ENCODE measurements at places on chromosomes 13 and 19. TPM values are rescaled to one million over a fixed set of nuclear protein-coding genes. Genes with fewer than 3 reads are reported as not detected.

The SOX1 gene
- total RNA-seq, result not detected

The PPP1R37 gene
- 28.2 TPM for total RNA-seq

The PPP5C gene
- total RNA-seq, result 87.5 TPM

GRCh38 chr19:45953676-45954075 is 20.0 kb downstream of the NOVA2 start:
- no peak for DNase-seq

- no peak for DNase-seq
Observed at GRCh38 chr13:34583181-34583580, 358.9 kb upstream of the NBEA start.

DNA sequence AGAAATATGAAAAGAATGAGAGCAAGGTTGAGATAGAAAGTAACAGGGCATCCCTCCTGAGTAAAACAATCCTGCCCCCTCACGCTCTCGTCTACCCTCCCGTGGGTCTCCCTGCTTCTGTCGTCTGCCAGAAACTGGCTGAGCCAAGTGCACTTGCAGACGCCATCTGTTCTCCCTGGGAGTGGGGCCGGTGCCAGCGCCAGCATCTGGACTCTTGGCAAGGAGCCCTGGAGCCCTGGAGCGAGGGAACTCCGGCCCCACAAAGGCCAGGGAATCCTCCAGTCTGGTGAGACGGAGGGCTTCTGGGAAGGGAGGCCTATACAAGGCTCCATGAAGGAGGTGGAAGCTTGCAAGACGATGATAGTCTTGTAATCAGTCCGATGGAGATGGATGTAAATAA is 2.3 kb upstream of the TMEM91 start:
- peak; percentile 76 for DNase-seq

DNA sequence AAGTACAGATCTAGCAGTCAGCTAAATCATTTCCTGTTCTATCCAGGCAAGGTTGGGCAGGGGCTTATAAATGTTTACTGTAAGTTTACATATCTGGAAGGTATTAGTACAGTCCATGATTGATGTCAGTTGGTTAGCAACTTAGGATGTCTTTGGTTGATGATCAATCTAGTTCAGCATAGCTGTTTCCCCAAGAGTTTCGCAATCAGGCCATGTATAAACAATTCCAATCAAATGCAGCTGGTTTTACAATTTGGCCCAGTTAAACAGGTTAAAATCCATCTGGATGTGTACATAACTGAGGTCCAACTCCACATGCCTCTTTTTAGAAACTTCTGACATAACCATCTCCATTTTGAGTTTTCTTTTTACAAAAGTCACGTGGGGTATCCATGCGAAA is 6.9 kb downstream of the ZNF221 start:
- DNase-seq, result no peak

GRCh38 chr13:87671031-87671752 is at the start of gene SLITRK5:
TSS of gene SLITRK5 (plus strand) at chr13:87671371. CDS start at chr13:87675389, 4,018 bp downstream.
- DNase-seq, result peak; percentile 73

Measured in colonic mucosa (tissue), 4 donors.